Thyroid gland (tissue), 4 donors: ENCODE measurements at places on chromosomes 5 and 9.
A peak's percentile ranks its signal among the peaks of the same experiment; 100 is the strongest.

DNA sequence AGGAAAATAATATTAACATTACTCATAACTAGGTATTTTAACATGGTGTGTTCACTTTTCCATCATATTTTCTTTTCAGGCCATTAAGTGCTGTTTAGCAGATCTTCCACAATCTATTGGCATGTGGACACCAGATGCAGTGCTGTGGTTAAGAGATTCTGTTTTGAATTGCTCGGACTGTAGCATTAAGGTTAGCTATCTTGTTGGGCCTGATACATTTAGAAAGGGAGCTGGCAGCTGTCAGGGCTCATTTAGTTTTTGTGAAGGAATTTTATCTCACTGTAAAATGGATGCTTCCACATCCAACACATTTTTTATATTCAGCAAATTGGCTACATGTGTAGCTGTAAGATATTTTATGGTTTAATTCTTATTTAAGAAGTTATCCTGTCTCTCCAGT, 20.7 kb upstream of the TMOD1 start:
- no peak for DNase-seq

DNA sequence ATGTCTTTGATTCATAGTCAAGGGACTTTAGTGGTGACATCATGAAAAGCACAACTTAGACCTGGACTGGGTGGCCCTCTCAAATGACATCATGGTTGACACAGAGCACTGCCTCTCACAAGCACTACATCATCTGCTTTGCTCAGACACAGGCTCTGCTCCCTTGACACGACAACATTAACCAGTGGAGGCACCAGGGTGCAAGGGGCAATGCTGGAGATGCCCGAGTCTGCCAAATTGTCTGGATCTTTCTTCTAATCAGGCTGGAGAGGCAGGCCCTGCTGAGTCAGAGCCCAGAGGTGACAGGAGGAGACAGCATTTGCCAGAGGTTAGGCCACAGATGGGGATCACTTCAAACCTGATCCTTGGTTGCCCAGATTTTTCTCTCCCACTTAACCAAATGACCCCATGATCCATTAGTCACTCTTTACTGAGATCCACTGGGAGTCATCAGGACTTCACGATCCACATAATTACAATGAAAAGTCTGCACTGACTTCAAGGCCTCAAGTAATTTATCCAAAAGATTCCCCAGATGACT, 174.4 kb downstream of the SLIT3 start:
- DNase-seq, result no peak

- no peak for DNase-seq
Measured at GRCh38 chr5:179887802-179888201, 19.9 kb downstream of the TBC1D9B start.

GRCh38 chr9:114787214-114787613, 18.6 kb downstream of the TNFSF15 start:
- DNase-seq, result no peak

DNA sequence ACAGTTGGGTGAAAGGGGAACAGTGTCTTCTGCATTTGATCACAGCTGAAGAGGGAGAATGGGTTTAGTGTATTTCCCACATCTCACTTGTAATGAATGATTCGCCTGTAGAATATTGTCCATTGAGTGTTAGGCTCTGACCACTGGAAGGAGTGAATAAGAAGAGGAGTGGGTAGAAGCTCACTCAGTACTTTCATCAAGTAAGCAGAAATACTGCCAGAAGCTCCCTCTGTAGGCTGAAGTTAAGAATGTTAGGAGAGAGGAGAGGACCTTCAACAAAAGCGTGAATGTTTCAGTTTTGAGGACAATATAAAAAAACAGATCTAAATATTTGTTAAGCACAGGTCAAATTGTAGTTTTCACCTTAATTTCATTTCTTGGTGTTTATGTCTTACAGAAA, 27.5 kb downstream of the FSD1L start:
- no peak for DNase-seq

GRCh38 chr5:153780876-153781705, 257.6 kb downstream of the FAM114A2 start:
- no peak for DNase-seq

DNA sequence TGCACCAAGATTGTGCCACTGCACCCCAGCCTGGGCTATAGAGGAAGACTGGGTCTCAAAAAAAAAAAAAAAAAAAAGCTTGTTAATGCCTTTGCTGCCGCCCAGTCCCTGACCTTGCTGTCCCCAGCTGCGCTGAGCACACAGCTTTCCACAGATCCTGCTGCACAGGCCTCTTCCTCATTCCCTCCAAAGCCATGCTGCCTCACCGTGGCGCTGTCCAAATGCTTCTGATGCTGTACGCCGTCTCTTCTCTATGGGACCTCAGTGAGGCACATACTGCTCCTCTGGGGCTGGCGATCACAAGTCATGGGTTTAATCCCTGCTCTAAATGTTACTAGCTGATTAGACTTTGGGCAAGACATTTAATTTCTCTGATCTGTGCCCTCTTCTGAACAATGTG, 234.1 kb downstream of the FBXL7 start:
- no peak for DNase-seq

GRCh38 chr9:79221084-79221483, 350.7 kb upstream of the TLE4 start:
- no peak for DNase-seq

DNA sequence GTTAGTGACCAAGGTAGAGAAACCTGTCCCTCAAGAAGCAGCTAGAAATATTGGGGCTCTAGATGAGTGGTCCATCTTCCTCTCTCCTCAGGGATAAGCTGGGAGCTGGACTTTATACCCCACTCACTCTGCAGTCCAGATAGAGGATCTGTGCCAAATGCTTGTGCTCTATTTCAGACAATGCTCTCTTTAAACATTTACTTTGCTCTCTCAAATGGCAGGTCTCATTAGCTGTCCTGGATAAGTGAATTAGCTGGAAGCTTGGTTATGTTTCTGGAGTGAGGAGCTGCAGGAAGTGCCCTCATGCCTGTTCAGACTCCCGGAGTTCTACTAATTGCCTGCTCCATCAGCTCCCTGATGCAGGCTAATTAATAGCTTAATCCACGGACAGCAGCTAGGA, 151.1 kb upstream of the CCDC152 start:
- DNase-seq, result no peak

- peak; percentile 95 for DNase-seq
Measured at GRCh38 chr9:136799854-136800657, 3.9 kb downstream of the CCDC183 start.

DNA sequence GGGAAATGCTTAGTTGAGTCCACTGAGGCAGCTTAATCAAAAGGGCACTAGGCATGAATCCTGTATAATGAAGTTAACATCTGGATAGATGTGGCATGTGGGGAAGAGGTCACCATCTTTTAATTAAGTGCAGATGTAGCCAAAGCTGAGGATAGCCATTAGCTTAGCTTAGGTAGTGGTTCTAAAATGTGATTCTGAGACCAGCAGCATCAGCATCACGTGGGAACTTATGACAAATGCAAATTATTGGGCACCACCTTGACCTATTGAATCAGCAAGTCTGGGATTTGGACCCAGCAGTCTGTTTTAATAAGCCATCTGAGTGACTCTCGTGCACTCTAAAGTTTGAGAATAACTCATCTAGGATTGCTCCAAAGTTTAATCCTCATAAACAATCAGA, 63.8 kb downstream of the SNCAIP start:
- no peak for DNase-seq

GRCh38 chr5:5558638-5559527, 136.4 kb downstream of the ICE1 start:
- no peak for DNase-seq

DNA sequence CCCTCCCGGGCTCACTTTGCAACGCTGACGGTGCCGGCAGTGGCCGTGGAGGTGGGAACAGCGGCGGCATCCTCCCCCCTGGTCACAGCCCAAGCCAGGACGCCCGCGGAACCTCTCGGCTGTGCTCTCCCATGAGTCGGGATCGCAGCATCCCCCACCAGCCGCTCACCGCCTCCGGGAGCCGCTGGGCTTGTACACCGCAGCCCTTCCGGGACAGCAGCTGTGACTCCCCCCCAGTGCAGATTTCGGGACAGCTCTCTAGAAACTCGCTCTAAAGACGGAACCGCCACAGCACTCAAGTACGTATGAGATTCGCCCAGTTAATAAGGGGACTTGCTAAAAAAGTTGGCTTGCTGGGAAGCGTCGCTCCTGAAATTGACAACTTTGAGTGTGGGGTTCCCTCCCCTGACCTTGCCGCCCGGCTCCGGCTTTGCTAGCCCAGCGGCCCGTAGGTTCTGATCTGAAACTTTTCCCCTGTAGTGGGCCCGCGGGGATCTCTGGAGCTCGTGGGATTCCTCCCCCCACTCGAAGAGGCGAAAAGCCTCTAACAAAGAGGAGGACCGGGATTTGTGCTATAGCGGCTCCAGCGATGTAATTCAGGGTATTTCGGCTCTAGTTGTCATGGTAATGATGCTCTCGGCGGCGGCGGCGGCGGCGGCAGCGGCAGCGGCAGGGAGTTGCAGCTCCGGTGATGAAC, 572 bp downstream of the NR4A3 start:
- peak; percentile 27 for DNase-seq

DNA sequence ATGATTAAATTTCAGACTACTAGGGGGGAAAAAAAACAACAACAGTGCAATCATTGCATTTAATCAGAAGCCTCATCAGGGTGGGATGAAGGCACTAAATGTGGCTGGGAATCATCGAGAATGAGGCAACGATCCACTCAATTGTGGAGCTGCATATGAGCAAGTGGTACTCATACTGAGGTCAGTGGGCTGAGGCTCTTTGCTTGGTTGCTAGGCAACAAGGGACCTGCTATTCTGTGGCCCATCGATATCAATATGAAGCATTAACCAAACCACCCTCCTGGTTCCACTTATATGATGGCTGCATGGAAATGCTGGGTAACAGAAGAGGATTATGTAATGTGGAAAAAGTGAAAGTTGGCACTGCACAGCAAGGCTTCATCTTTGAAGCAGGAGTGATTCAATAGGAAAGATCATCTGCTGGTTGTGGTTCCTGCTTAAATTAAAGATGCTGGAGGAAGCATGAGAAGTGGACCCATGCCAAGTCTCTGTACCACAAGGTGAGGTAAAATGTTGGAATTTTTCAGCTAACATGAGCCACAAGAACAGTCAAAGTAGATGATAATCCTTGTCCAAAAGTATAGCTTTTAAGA, 159.8 kb upstream of the HMHB1 start:
- no peak for DNase-seq

DNA sequence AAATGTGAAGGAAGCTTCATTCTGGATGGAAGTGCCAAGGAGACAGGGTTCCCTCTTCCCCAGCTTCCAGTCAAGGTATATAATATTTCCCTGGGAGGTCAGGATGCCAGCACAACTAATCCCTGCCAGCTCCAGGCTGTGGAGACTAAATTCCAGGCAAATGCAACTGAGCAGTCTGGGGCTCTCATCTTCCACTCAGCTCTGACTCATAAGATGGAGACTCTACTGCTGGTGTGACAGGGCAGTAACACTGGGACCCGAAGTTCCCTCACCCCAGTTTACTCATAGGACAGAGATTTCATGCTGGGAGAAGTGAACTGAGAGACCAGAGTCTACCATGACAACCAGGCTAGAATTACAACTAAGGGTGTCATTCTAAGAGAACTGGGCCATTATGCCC, 235.4 kb downstream of the FSTL4 start:
- no peak for DNase-seq

GRCh38 chr9:125409637-125410521, 148.3 kb downstream of the GAPVD1 start:
- DNase-seq, result peak; percentile 26

DNA sequence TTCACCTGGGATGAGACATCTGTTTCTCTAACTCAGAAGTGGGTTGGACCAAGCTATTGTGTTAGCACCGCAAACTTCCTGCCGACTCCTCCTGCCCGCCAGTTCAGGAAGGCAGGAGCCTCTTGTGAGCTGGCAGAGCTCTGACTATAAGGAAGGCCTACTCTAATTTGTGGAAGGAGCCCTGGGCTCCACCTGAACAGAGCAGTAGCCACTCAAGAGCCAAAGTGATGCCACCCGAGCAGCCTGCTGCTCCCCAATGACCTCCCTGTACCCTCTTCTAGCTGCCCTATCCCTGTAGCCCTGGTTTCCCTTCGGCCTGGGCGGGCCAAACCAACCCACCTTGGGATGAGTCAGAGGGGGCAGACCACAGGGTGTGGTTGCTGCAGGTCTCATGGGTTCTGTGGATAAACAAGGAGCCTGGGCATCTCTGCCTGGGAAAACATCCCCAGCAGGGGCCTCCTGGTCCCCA, 81.6 kb downstream of the PSD2 start:
- no peak for DNase-seq

DNA sequence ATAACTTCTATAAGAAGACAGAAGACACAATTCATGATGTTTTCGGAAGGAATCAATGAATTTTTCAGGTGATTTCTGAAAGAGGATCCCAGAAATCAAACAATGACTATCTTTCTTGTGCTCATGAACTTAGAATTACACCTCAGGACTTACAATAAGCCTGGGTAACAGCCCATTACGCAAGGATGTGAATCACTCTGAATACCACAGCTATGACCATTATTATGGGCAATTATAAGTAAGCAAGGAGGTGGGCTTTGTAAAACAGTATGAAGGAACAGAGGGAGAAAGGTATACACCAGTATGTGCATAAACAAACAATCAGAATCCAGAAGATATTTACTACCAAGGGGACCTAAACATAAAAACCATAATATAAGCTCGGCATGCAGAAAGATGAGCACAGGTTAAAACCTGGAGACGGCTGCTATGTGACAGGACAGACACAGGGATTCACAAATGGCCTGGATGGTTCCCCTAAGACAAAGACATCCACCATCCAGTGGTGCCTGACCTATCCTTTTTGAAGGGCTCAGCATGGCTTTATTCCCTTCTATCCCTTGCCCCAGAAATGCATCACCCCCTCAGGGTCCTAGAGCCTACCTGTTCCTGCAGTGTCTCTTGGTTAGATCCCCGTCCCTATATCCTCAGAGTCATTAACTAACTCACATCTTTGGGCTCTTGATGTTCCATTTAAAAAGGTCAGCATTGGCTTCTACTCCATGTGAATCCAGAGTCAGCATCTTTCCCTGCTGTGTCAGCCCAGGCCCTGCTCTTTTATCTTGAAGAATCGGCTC, 21.8 kb upstream of the PPP2CA start:
- DNase-seq, result no peak

GRCh38 chr9:17810728-17811571, 232.1 kb downstream of the SH3GL2 start:
- peak; percentile 52 for DNase-seq

GRCh38 chr5:142280066-142281007, 44.5 kb downstream of the SPRY4 start:
- DNase-seq, result peak; percentile 20

DNA sequence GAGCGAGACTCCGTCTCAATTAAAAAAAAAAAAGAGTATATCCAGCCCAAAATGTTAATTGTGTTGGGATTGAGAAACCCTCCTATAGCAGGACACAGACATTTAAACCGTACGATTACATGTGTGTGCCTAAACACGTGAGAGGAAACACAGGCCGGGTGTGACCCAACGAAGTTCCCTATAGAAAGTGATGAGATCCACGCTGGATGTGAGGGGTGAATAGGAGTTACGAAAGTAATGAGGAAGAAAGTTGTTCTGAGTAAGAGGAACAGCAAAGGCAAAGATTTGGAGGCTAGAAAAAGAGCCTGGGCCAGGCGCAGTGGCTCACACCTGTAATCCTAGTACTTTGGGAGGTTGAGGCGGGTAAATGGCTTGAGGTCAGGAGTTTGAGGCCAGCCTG, 13.6 kb downstream of the NAIF1 start:
- DNase-seq, result no peak
